Left ventricle myocardium inferior (tissue), 1 donor: ENCODE measurements at places on chromosomes 3 and 15. TPM values are rescaled to one million over a fixed set of nuclear protein-coding genes. Genes with fewer than 3 reads are reported as not detected.

CCR8 gene
- total RNA-seq, result not detected

VEPH1 gene
- 0.16 TPM for total RNA-seq

GRCh38 chr15:68335251-68335650 lies 57.7 kb downstream of the FEM1B start:
- peaks cover 47% of the 10 kb centered on the region for H3K4me1 ChIP-seq
- DNase-seq, result peak; percentile 52
- H3K27ac ChIP-seq, result peak overlapping the region; percentile 74
- no peaks in the 10 kb centered on the region for H3K27me3 ChIP-seq

GRCh38 chr3:193837347-193837827 lies 244.4 kb downstream of the OPA1 start:
- no peak for DNase-seq
- no peak overlapping the region for H3K27ac ChIP-seq
- no peak overlapping the region for H3K4me3 ChIP-seq
- peaks cover 4% of the 10 kb centered on the region for H3K27me3 ChIP-seq

- H3K27ac ChIP-seq, result no peak overlapping the region
- no peaks in the 10 kb centered on the region for H3K27me3 ChIP-seq
- no peaks in the 10 kb centered on the region for H3K36me3 ChIP-seq
- no peak for DNase-seq
Observed at GRCh38 chr3:190444576-190445145, 5.0 kb downstream of the TMEM207 start.
